Stromal cell of bone marrow (primary cell): ENCODE measurements at places on chromosomes 12 and 14.
A peak's percentile ranks its signal among the peaks of the same experiment; 100 is the strongest.

DNA sequence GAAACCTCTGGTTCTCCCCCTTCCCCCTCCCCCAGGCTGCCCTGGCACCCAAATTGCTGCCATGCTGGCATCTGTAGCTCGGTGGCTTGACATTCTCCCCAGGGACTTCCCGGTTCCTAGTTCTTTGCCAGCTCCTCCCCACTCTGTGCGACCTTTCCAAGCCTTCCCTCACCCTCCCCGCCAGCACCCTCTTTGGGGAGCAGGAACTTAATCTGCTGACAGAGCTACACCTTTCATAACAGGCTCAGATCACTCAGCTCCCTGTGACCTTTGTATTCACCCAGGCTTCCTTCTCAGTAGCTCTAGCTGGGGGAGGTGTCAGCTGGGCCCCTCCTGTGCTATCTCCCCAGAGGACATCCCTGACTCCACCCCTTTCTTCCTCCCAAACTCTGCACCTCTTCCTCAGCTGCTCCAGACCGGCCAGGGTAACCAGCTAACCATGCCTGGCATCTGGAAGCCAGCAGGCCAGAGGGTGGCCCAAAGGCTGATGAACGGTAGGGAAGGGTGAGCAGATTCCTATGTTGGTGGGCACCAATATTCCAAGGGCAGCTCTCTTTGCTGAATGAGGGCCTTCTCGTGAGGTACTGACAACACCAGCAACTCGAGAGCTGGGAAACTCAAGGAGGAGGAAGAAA, 1.8 kb upstream of the COX14 start:
- no peak for DNase-seq

- no peak for DNase-seq
Observed at GRCh38 chr14:96264853-96265252, 8.8 kb downstream of the BDKRB1 start.

GRCh38 chr14:60721326-60722106, 2.6 kb downstream of the SIX4 start:
- no peak for DNase-seq

- no peak for DNase-seq
Observed at GRCh38 chr14:85501751-85502150, 28.2 kb upstream of the FLRT2 start.

DNA sequence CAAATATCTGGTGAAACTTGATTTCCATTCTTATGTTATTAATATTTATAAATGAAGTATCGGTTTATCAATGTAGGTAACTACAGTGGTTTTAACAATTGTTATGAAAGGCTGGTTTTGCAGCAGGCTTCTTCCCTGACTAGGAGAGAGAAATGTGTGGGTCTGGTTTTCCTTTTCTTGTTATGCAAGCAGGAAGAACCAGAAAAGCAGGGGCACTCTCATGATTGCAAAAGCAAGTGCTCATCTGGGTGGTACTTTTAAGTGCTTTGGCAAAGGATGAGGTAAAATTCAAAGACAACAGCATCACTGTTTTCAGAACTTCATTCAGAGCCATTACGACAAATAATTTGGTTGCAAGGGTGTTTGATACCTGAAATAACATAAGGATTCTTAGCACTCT, 105.6 kb downstream of the PTPRO start:
- no peak for DNase-seq

DNA sequence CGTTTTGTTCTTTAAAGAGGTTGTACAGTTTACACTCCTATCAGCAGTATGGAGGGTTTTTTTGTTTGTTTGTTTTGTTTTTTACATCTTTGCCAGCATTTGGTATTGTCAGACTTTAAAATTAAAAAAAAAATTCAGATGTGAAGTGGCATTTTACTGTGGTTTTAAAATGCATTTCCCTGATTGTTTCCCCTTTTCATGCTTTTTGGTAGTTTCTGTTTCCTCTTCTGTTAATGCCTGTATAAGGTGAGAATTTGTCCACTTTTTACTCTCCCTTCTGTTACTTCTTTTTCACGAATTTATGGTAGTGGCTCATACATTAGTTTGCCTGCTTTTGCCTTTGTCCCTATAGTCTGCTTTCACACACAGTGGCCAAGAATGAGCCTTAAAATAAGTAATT, 36.6 kb downstream of the MNAT1 start:
- no peak for DNase-seq

GRCh38 chr14:32821964-32822653, 116.6 kb upstream of the NPAS3 start:
- DNase-seq: no peak

DNA sequence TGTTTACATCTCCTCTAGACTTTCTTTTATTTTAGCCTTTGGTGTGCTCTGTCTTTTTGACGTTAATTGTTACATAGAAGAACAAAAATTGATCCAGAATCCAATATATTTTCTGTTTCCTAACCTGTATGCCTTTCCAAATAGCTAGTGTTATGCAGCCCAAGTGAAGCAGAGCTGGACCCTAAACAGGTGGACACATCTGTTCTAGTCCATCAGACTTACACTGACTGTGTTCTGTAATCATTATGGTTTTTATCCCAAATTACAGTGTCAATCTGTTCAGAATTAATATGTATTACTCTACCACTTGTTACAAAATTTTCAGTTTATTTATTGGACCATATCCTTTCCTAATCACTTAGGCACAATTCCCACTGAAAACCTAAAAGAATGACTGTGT, 176.8 kb upstream of the FOXG1 start:
- no peak for DNase-seq

DNA sequence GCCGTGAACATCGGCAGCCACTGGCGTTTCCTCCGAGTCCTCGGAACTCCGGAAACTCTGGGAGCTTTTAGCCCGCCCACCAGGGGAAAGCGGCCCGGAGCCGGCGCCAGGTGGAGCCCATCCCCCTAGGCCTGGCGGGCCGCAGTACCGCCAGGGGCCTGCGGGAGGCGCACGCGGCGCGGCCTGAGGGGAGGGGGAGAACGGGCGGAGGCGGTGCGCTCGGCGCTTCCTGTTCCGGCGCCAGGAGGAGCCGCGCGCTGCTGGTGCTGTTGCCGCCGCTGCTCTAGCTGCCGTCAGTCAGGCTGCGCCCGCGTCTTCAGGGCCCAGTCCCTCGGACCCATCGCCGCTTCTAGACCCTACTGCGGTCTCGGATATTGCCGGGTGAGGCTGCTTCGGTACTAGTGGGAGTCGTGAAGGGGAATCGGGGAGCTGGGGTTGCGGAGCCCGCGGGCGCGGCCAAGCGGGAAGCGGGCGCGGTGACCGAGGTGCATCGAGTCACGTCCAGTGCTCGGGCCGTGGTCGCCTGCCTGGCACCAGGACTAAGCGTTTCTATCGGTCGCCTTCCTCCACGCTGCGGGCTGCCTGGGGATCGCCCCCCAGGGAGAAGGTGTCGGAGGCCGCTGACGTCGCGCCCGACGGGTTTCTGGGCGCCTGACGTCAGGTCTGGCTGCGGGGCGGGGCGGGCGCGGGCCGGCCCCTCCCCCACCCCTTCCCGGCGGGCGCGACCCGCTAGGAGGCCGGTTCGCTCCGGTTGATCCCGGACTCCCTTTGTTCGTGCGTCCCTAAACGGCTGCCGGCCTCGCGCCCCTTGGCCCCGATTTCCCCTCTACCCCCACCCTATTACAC, at the start of gene MAPK1IP1L:
TSS of gene MAPK1IP1L (plus strand) at position 225 of the 846 bp plus-strand sequence. CDS start 10,037 bp downstream, outside the sequence.
- peak; percentile 86 for DNase-seq

DNA sequence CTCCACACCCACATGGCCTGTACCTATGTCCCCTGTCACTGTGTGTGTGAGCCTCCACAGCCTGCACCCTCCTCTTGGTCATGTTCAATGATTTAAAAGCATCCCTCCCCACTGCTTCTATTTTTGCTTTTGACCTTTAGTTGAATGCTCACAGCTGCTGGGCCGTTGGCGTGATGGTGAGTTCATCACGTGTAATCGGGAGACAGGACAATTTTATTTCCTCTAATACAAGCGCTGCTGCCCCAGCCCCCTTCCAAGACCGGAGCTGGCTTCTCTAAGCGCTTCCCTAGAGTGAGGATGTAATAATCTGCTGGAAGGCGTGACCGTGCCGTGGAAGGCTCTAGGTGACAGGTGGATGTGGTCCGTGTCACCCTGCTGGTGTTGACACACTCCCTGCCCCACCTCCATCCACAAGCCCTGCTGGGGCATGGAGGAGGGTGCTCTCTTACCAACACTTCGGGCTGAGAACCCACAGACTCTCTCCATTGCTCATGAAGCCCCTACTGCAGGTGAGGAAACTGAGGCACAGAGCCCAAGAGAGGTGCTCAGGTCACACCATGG, 25.4 kb downstream of the CCDC85C start:
- DNase-seq: no peak

- DNase-seq: no peak
Observed at GRCh38 chr12:41188058-41188840, at the start of gene PDZRN4. Gene PDZRN4, plus strand, starts transcription at chr12:41188320.

- peak; percentile 63 for DNase-seq
Observed at GRCh38 chr14:23299211-23299957, 3.3 kb downstream of the PPP1R3E start.

GRCh38 chr12:90261283-90261682, 552.6 kb upstream of the ATP2B1 start:
- no peak for DNase-seq

- peak; percentile 26 for DNase-seq
Observed at GRCh38 chr12:66011731-66012130, 118.8 kb downstream of the LLPH start.

DNA sequence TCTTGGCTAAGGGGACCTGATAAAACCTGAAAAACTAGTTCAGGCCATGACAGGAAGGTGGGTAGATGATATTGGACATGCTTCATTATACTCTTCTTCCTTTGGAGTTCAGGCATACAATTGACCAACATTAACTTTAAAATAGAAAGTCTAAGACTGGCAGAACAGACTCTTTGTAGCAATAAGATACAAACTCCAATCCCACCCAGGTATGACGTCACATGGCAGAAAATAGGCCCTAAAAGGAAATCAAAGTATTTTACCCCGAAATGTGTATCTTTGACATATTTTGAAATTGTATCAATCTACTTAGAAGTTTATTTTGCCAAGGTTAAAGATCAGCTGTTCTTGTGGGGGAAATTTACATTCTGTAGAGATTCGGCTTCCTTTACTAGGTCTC, 198.1 kb upstream of the LRIG3 start:
- no peak for DNase-seq

- no peak for DNase-seq
Observed at GRCh38 chr14:20626274-20626673, 15.2 kb downstream of the OR6S1 start.

GRCh38 chr14:73243341-73243740, 6.0 kb downstream of the PAPLN start:
- DNase-seq: no peak

DNA sequence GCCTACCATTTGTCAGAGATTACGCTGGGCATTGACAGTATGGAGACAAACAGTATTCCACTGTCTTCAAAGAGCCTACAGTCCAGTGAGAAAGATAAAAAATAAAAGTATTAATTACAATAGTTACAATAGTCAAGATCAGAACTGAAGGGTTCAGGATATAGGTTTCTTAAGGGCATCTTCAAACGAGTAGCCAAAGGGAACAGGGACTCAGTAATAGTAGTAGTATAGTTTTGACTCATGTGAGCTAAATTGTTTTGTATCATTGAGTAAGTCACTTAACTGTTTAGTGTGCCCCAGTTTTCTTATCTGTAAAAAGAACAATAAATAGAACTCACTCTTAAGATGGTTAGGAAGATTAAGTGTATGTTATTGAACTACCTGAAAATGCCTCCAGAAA, 123.6 kb downstream of the METTL25 start:
- DNase-seq: no peak

GRCh38 chr14:103142026-103142425, 18.8 kb downstream of the TNFAIP2 start:
- no peak for DNase-seq

- DNase-seq: no peak
Observed at GRCh38 chr14:105273062-105273461, 24.7 kb downstream of the BTBD6 start.

DNA sequence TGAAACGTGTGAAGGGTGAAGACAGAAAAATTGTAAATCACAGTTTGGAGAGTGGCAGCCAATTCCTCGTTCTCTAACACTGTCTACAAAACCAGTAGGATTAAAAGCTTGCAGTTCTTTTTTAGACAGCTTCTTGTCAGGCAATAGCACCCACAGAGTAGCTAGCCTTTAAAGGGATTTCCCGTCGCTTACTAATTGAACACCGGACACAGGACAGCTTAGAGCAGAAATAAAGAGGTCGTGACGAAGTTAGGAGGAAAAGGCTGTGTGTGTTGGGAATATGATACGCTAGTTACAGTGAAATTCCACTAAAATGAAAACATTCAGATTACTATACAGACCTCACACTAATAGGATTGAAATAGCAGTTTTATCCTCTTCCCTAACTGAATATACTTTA, 149.1 kb upstream of the FLRT2 start:
- peak; percentile 40 for DNase-seq

DNA sequence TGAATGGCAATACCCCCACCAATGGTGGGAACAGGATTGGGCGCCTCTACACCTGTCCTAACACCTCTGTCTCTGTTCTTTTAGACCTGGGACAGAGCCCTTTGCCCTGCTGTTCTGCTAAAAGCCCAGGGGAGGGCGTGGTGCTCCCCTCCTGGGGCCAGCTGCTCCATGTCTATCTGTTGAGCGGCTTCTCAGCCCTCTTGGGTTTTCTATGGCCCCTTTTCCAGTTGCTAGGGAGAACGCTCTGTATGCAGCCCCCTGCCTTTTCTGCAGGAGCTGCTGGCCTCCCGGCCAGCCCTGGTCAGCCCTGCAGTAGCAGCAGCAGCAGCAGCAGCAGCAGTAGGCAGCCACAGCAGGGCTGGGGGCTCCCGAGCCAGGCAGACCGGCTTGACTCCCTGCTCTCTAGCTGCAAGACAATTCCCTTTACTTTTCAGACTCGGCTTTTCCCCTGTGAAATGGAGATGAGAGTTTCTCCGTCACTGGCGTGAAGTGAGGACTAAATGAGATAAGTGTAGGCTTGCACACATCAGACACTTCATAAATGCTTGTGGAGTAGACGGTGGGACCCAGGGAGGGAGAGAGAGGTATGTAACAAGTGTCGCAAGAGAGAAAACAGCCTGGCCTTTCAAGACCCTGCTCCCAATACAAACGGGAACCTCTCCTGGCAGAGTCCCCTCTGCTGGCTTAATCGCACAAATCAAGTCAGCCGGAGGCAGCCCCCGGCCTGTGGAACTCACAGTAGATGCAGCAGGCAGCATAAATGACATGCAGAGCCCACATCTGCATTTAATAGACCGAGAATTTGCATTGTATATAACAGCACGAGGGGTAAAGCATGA, 1.0 kb downstream of the RTL1 start:
- no peak for DNase-seq

DNA sequence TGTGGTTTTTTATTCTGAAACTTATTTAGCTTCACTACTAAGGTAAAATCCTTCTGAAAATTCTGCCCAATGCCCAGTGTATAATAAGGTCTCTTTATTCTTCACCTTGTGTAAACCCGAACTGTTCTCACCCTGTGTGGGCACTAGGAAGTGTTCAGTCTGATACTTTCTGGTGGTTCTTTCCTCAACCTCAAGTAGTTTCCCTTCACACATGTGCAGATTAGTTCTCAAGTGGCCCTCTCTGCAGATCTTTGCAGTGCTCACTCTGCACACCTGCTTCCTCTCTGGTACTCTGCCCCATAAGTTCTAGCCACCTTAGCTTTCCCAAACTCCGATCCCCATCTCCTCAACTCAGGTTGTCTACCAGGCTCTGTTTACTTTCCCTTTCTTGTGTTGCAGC, 61.6 kb downstream of the RAD51B start:
- DNase-seq: no peak

- DNase-seq: no peak
Observed at GRCh38 chr12:31205054-31205453, 120.9 kb downstream of the SINHCAF start.

GRCh38 chr12:57175428-57176138, 28.2 kb upstream of the LRP1-AS start:
- peak; percentile 48 for DNase-seq
